ENCODE measurements at places on chromosomes 7 and 10.

DNA sequence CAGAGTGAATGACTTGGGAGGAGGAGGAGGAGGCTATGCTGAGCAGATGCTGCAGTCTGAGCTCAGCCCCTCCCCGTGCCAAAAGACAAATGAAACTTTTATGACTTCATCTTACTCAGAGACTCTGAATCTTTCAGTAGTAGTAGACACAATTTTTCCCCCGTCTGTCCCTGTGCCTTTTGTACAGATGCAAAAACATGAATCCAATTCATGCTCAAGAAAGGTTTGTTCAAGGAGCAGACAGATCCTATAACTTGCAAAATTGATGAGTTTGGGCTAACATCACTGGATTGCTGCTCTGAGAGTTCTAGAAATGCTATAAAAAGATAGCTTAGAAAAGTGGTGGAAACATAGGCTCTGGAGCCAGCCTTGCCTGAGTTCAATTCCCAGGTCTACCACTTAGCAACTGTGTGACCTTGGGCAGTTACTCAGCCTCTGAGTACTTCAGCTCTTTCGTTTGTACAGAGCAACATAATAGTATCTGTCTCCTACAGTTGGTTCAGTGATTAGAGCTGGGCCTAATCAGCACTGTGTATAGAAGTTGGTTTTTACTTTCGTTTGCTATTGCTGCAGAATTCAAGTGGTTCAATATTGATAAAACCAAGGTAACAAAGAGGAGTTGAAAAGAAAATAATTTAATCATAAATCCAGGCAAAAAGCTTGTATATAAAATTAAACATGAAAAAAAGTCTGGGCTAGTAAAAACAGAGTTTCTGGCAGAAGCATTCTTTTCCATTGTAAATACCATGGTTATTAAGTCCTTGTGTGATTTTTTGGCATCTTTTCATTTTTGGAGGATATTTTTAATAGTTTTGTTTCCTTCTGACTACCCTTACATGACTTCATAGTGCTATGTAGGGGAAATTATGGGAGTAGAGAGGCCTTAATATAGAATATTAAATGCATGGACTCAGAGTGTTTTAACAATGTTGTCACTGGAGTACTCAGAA is 174.2 kb upstream of the ZNF32 start:
- DNase-seq, result no peak

DNA sequence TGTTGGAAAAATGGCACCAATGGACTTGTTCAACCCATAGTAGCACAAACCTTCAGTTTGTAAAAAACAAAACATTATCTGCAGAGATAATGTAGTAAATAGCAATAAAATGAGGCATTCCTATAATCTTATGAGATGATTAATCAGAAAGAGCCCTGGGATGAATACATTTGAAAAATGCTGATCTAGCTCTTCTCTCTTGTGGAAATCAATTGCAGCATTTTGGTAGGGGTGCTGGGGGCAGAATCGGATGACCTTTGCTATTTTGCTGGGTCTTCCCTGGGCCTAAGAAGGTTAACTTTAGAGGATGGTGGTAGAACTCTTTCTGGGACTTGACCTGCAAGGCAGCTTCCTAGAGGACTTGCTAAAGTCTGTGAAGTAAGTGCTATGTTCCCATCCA is 163.5 kb downstream of the ADRA2A start:
- no peak for DNase-seq

DNA sequence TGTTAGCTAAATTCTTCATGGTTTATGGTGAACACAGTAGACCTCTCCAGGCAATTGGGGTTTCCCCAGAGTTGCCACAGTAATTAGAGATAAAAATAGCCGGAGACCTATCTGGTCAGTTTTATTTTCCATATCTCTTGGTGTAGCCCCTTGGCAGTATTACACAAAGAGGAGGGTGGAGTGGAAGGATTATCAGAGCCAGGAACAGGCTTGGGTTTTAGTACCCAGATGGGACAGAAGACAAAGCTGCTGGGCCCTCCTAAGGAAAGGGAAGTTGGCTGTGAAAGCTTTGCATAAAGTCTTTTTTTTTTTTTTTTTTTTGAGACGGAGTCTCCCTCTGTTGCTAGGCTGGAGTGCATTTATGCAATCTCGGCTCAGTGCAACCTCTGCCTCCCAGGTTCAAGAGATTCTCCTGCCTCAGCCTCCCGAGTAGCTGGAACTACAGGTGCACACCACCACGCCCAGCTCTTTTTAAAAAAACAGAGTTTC is 9.7 kb downstream of the ZSCAN21 start:
- no peak for DNase-seq

- DNase-seq, result no peak
Observed at GRCh38 chr10:29763396-29763795, 128.6 kb upstream of the SVIL start.

DNA sequence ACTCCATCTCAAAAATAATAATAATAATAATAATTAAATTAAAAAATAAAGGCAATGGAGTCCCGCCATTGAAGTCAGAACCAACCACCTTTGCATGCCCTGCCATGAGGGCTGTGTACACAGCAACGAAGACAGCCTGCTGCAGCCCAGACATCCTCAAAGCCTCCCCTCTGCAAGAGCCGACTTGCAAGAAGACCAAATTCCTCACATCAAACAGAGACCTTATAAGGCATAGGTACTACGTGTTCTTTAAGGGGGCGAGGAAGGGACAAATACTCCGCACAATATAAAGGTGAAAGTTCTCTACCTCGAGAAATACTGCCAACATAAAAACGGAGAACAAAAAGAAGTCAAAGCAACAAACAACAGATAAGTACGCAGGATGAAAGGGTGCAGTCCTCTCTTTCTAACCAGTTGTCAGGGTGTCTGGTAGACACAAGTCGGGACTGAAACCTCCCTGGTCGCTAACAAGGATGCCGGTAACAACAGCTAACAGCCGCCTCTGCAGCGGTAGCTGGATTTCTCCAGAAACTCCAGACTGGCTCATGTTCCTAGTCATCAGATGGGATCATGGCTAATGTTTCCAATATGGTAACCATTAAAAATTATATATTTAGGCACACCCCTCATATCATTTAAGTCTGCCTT is 23.6 kb downstream of the FGFR2 start:
- no peak for DNase-seq

DNA sequence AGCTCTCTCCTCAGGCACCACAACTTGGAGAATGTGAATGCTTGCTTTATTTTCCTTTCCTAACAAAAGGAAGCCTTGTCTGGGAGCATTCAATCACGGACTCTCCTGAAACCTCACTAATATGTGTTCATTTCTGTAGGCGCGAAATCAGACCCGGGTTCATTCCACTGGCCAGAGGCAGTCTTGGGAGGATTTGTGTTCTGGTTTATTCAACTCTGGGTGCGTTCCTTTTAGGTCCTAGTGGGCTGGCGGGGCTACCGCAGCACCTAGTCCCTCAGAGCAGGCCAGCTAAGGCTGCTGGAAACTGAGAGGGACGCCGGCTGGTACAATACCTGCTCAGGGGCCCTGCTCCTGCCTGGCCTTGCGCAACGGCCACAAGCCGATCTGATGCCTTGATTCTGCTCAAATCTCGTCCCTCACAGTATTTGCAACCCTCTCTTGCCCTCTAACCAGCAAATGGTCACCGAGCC is 7.5 kb downstream of the HOXA4 start:
- no peak for DNase-seq

GRCh38 chr7:123533929-123534382 is 439 bp downstream of the IQUB start:
- no peak for DNase-seq

GRCh38 chr10:48658243-48658974 is 26.3 kb upstream of the WDFY4 start:
- DNase-seq, result peak; percentile 21

- DNase-seq, result no peak
Observed at GRCh38 chr10:103353281-103353680, 2.3 kb upstream of the PCGF6 start.

- DNase-seq, result no peak
Observed at GRCh38 chr7:117216436-117217069, 106.3 kb downstream of the WNT2 start.

DNA sequence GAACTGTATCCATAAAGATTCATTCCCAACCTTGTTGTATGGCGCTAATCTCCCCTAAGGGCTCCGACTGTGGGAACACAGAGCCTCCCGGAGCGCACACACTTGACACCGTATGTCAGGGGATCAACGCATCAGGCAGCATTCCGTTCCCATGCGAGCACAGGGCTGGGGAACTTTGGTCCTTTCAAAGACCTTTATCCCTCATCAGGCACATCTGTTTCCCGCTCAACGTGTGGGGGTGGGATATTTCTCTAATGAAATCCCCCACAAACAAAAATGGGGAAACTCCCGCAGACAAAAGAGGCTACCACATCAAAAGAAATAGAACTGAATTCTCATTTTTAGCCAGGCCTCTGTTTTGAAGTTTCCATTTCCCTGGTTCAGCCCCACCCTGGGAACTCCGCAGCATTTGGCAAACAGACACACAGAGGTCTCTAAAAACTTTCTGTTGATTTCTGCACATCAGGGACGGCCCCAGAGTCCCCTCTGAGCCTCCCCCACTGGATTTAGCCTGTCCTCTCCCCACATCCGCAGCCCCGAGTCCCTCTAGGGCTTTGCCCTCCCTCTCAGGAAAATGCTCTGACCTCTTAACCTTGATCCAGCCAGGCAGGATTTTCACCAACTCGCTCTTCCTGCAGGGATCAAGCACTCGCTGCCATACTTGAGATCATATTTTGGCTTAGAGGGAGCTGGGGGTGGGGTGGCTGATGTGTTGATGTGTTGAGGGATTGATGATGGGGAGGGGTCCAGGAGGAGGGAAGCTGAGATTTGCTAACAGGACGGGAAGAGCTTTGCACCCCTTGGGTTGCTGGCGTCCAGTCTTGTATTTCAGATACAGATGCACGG is 6.6 kb downstream of the CPA5 start:
- DNase-seq, result no peak

- no peak for DNase-seq
Observed at GRCh38 chr10:126576336-126576735, 94.2 kb downstream of the C10orf90 start.

GRCh38 chr10:14723052-14723689 is 51.5 kb downstream of the FAM107B start:
- no peak for DNase-seq

GRCh38 chr10:98485959-98486358 is 39.2 kb upstream of the HPS1 start:
- DNase-seq, result no peak

DNA sequence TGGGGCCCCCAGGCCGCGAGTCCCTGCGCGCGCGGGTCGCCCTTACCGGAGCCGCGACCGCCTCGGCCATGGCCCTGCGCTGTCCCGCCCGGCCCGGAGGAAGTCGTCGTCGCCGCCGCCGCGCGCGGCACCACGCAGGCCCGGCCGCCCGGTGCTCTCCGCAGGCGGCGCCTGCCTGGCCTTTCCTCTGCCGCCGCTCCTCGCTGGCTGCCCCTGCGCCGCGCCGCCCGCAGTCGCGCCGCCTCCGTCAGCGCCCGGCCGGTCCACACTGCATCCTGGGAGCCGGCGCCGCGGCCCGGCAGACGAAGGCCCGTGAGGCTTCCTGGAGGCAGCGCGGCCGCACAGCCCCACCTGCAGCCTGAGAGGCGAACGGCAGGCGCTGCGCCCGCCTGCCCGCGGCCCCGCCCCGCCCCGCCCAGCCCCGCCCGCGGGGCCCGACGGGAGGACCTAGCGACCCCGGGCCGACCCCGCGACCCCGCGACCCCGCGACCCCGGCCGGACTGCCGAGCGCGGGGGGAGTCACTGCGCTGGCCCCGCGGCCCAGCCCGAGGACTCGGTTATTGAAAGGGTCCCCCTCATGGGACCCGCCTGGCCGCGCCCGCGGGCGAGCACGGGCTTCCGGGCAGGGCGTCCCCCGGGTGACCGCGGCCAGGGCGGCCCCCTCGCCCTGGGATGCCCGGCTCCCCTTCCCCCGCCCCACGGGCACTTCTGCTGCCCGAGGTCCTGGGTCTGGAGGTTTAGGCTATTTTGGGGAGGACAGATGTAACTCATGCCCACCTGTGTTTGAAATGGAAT is at the start of gene ZNF746:
Gene ZNF746 (minus strand): TSS at position 343 of the 795 bp plus-strand sequence. CDS start 273 bp downstream, at position 70.
- DNase-seq, result peak; percentile 88

DNA sequence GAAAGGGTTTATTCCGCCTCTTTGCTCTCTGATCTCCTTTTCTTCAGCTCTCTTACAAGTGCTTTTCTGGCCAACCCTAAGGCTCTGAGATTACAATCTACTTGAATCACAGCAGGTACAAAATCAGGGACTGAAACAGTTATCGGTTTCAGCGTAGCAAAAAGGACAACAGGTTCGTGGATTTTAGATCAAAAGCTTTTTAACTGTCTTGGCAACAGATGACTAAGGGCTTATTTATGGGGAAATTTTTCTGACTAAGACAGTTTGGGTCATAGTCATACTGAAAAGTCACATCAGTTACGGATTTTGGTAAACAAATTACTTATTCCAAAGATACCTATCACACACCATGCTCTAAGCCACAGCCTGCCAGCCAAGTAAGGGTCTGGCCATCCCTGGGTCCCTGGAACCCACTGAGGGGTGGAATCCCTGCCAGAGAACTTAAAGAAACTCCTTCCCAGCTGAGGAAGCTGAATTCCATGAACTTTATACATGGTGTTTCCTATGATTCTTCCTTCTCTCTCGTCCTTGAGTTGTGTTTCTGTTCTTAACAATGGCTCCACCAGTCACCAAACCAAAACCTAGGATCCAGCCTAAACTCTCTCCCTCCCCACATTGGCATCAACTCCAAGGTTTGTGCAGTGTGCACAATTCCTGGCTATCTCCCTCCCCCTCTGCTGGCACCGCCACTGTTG is 169.3 kb downstream of the FAM107B start:
- DNase-seq, result no peak

GRCh38 chr7:124764051-124764846 is 1.3 kb downstream of the GPR37 start:
- DNase-seq, result no peak

DNA sequence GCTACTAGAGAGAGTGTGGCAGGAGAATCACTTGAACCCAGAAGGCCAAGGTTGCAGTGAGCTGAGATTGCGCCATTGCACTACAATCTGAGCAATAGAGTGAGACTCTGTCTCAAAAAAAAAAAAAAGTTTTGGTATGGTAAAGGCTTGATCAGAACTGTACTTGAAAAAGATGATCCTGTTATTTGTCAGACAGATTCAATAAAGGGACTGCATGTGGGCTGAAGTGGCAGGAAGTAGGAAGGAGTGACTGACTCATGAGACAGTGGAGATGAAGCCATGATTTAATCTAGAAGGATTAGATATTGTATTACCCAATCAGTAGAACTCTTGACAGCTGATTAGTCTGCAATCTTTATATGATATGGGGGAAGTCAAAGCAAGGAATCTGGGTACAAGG is 2.7 kb upstream of the TMEM254 start:
- no peak for DNase-seq

GRCh38 chr7:18831943-18832342 is 285.5 kb downstream of the TWIST1 start:
- DNase-seq, result no peak

All from DMS 273 treated with DMSO at 0.1 percent for 48 hours (cell line).